ENCODE measurements at places on chromosomes 3 and 15.

GRCh38 chr3:157093096-157093495 lies 66.9 kb downstream of the CCNL1 start:
- no peak for DNase-seq

DNA sequence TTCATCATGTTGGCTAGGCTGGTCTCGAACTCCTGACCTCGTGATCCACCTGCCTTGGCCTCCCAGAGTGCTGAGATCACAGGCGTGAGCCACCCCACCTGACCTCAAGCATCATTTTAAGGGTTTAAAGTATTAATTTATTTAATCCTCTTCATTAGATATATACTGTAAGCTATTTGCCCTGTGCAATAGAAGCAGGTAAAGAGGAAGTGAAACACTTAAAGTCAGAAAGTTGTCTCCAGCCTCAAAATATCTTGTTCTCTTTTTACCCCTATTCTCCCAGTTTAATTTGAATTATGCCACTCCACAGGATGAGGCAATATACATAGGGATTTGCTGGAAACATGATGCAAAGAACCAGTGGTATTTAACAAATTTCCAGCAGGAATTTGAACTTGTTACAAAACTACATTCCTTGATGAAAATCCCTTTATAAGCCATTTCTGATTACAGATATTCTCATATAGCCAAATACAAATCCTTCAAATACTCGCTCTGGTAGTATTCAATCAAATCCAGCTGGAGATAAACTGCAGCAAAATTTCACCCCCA lies 2.0 kb downstream of the NDUFB5 start:
- no peak for DNase-seq

- no peak for DNase-seq
Observed at GRCh38 chr3:182967218-182968204, 12.8 kb downstream of the DCUN1D1 start.

- no peak for DNase-seq
Observed at GRCh38 chr3:101780661-101781060, 1.6 kb downstream of the NXPE3 start.

DNA sequence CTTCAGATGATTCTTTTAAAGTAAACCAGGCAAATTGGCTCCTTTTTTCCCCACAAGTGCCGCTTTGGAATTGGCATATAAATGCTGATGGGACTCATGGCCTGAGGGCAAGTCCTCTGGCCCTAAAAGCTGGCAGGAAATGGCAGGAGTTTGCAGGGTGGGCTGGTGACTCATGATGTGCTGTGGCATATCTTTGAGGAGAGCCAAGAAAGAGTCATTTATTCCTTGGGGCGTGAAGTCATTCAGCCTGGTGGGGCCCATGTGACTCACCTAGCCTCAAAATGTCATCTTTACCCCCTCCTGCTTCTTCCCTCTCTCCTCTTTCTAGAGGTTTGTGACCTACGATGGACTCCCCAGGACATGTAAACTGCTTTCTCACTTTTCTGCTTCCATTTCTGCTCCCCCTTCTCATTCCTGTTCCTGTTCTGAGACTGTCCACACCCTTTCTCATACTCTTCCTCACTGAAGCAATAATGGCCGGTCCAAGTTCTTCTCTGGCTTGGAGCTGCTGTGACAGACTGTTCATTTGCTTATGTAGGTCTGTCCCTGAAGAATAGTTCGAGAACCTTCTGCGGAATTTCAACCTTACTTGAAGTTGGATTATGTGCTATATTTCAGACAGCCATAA lies 326.1 kb downstream of the SATB1 start:
- peak; percentile 47 for DNase-seq

- DNase-seq: no peak
Observed at GRCh38 chr3:129107793-129108192, 13.8 kb downstream of the RAB43 start.

DNA sequence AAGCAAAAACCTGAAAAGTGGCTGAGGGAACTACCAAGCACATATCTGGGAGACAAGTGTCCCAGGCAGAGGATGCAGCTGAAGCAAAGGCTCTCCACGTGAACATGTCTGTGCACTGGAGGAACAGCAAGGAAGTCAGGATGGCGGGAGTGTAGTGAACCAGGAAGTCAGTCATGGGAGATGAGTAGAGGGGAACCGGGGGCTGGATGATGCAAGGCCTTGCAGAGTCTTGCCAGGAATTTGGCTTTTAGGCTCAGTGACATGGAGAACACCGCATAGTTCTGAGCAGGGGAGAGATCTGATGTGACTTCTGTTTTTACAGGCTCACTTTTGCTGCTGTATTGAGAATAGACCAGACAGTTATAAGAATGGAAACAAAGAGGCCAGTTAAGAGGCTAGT lies 19.0 kb downstream of the C2CD4A start:
- DNase-seq: no peak

- no peak for DNase-seq
Observed at GRCh38 chr15:92811148-92811913, 88.8 kb upstream of the CHD2 start.

GRCh38 chr3:149604125-149604875 lies 53.5 kb downstream of the WWTR1 start:
- no peak for DNase-seq

- no peak for DNase-seq
Observed at GRCh38 chr3:31546162-31546561, 13.4 kb downstream of the STT3B start.

GRCh38 chr15:63211549-63211948 lies 22.1 kb downstream of the RAB8B start:
- DNase-seq: no peak

- no peak for DNase-seq
Observed at GRCh38 chr3:46471371-46471914, 6.7 kb upstream of the LTF start.

DNA sequence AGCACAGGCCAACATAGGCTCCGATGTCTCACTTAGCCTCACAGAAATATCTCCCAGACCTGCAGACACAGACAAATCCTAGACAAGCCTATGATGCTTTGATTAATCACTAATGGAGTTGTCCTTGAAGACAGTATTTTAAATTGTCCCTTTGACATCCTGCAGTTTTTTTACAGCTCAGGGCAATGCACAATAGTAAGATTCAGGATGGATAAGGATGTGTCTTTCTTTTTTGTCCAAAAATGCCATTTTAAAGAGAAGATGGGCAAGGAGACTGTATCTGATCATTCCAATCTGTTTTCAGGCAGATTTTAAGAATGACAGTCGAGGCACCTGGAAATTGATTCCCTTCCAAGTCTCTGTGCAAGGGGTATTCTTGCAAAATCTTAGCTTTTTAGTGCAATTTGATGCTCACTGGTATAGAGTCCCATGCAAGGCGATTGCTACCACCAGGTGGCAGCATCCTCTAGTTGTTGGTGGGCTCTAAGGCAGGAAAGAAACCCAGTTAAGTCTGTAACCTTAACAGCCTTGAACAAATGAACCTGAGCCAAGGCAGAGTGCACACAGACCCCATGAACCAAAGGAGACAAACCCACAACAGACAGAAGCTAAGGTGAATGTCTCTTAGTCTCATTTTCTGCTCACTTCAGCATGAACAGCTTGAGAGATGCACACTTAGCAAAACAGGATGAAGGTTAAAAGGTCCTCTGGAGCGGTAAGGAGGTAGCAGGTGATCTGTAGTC lies 51.2 kb upstream of the MINAR1 start:
- peak; percentile 74 for DNase-seq

DNA sequence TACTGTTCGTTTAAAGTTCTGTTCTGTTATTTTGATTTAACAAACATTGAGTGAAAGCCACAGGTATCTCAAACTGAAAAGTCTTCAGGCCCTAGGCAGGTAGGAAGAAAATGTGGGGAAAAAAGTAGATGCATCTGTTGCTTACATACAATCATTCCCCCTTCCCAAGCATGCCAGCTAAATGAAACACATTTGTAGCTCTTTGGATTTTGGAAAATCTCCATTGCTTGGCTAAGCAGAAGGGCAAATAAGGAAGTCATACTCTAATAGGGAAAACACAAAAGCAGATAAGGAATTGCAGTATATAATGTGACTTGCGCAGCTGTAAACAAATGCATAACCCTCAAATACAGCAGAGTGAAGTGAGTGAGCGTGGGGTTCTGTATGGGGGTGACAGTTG lies 375.9 kb downstream of the FGF12 start:
- DNase-seq: no peak

GRCh38 chr3:160296591-160296990 lies 71.4 kb downstream of the C3orf80 start:
- no peak for DNase-seq

- no peak for DNase-seq
Observed at GRCh38 chr15:29988701-29989100, 94.1 kb upstream of the GOLGA8J start.

- DNase-seq: no peak
Observed at GRCh38 chr3:19945969-19946831, 697 bp upstream of the RAB5A start.

DNA sequence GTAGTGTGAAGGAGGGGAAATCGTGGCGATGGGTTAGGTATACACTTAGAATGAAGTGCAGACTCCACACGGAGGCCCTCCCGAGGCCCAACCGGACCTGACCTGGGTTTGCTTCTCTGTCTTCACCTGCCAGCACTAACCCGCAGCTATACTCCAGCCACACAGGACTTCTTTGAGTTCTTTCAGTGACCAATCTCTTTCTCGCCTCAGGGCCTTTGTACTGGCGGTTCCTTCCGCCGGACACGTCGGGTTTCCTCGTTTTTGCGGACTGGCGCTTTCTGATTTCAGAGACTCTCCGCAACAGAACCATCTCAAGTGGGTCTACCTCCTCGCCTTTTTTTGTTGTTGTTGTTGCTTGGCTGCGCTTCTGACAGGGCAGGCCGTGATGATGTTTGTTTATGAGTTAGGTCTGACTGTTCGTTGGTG lies at the start of gene NEIL1:
Gene NEIL1, plus strand, starts transcription at position 244 of the 426 bp plus-strand sequence. CDS start 1,867 bp downstream, outside the sequence.
- no peak for DNase-seq

GRCh38 chr3:184679056-184679816 lies 32.6 kb downstream of the MAGEF1 start:
- DNase-seq: no peak

DNA sequence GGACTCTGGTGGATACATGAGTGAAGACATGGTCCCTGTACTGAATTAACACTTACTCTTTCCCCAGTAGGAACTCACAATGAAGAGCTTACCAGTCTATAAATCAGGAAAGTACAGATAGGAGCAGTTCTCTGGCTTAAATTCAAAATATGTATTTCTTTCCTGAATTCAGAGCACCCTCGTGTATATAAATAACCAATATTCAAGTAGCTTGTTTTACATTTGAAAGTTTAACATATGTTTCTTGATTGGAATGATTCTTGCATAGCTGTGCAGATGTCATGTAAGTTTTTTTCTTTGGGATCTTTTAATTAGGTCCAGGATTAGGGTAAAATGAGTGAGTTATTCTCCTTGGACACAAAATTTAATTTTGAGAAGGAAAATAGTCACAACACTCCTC lies 14.8 kb upstream of the TMPRSS7 start:
- no peak for DNase-seq

DNA sequence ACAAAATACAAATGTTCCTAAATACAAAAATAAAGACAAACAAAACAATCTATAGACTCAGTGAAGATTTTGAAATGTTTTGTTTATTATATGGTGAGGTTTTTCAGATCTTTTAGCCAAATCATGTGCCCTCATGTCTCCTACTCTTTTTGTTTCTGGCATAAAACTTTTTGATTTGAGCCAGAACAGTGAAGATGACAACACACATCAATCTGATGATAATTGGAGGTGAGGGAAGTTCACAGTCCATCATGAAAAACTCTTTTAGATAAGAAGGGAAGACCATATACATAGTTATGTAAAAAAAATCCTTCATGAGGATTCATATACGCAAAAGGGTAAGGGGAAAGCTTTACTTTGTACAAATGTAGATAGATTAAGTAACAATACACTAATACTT lies 75.1 kb upstream of the OSBPL11 start:
- DNase-seq: no peak

DNA sequence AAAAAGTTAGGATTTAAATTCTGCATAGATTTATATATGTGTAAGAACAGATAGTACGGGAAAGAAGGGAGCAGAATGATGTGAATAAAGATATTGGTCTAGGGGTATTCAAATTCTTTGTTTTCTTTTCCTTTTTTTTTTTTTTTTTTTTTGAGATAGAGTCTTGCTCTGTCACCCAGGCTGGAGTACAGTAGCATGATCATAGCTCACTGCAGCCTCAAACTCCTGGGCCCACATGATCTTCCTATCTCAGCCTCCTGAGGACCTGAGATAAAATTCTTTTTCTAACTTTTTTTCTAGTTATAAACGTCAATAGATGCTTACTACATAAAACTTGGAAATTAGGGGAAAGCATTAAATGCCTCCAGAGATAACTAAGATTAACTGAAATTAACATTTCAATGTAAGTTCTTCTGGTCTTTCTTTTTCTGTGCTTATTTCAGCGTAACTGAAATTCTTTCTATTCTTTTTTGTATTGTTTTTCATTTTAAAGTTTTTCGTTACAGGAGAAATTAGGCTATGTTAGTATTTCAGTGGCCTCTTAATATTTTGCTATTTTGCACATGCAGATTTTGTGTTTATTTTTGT lies 29.2 kb downstream of the UBE2Q2 start:
- DNase-seq: no peak

DNA sequence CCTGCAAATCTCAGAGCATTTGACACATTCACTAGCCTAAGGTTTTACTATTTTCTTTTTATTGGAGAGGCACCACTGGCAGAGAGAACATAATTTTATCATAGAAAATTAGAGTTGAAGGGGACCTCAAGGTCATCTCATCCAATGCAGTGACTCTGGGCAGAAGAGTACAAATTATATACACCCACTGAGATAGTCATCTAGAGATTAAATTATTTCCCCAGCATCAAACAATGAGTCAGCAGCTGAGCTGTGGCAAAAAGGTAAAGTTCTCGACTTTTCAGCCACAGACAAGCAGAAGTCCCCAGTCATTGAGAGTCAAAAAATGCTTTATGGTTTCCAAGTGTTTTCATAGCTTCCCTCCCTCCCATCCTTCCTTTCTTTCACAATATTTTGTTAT lies 39.3 kb upstream of the SEMA6D start:
- no peak for DNase-seq

- no peak for DNase-seq
Observed at GRCh38 chr3:58874248-58874741, 175.5 kb downstream of the CFAP20DC start.

GRCh38 chr3:76479161-76479650 lies 560.7 kb upstream of the ROBO2 start:
- no peak for DNase-seq

DNA sequence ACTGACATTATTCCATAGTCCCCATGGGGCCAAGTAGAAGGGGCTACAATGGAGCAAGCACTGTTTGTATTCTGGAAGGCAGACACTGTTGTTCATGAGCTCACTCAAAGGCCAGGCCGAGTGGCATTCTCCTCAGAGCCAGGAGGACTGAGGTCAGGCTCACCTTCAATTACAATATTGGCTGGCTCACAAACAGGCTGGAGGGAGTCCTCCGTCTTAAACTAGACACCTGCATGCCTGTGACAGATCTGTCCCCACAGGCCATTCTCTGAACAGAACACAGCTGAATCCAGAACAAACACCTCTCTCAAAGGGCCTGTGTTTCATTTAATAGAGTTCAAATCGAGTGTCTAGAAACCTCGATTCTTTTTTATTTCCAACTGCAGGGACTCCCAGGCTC lies 347.4 kb upstream of the PPP2R3A start:
- no peak for DNase-seq

DNA sequence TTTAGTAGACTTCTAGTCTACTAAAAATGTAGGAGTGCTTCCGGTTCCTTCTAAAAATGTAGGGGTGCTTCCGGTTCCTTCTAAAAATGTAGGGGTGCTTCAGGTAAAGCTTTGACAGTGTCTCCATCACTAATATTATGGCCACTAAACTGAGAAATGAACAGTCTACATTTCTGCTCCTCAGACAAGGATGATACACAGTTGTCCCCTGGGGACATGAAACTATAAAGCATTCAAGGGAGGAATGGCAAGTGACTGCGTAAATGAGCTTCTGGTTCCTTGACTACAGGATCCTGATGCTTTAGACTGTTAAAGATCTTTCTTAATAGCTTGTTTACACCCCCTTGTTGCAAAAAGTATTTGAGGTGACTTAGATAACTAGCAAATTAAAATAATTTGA lies 53.9 kb upstream of the SLC9A9 start:
- no peak for DNase-seq
